ENCODE measurements at places on chromosomes 2 and 18. TPM values are rescaled to one million over a fixed set of nuclear protein-coding genes. Genes with fewer than 3 reads are reported as not detected.

DNA sequence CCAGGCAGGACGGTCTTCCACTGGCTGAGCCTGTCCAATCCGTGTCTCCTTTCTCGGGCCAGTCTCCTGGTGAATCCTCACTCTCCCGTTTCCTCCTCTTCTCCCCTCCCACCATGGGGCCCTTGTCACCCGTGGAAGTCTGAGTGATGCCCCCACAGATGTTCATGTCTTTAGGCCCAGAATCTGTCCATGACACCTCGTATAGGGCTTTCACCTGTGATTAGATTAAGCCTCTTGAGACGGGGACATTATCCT is 193.5 kb downstream of the ZFP36L2 start:
- no peak for DNase-seq

- DNase-seq, result no peak
These were observed 11.7 kb downstream of the KCTD1 start for GRCh38 chr18:26536664-26537063.

DNA sequence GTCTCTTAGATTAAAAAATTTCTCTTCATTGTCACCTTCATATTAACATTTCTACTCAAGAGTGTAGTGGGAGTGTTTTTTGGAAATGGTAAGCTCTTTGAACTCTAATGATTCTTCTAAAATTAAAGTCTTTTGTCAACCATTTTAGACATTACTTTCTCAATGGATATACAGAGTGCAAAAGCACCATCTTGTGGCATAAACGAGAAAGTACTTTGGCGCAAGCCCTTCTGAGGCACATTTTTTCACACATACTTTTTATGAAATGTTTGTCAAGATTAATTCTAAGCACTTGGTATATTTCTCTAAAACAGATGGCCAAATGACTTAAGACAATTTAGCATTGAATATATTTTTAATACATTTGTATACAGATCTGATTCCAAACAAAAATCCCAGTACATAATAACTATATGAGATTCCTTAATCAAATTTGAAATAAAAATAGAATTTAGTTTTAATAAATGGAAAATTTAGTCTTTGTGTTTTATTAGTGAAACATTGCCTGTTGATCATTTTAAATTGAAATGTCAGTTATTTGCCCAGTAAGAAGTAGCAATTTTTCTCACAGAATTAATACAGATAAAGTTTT is 63.3 kb upstream of the GALNT5 start:
- DNase-seq, result peak; percentile 63

GRCh38 chr2:168212866-168213265 is 34.5 kb downstream of the STK39 start:
- DNase-seq, result no peak

SERPINB4 gene
- not detected for polyA plus RNA-seq

ARHGEF33 gene
- polyA plus RNA-seq, result 0.14 TPM

ALKAL2 gene
- not detected for polyA plus RNA-seq

DNA sequence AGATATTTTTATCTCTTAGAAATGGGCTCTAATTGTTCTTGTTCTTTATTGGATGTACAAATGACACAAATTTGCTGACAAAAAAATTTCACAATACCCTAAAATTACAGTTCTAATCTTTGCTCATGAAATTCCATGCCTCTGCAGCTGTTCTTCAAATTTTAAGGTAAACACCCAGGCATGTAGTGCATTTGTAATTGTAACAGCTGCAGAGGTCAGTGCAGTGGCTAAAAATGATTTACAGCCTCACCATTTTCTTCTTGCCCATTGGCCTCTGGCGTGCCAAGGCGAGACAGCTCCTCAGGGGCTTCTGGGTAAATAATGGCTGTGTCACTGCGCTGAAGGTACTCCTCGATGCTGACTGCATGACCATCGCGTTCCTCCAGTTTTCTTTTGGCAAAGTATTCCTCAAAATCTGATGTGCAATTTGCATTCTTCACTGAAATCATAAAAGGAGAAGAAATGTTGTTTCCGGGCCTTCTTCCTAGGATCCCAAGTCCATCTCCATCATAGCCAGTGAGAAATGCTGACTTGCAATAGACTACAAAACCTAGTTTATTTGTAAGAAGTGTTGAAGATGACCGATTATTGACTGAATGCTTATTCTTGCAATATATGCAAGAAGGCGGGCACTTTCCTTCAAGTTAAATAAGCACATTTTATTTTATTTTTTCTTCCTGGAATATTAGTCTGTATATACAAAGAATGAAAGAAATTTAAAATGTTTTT is 115.2 kb downstream of the ZEB2 start:
- DNase-seq, result no peak

- DNase-seq, result no peak
These were observed 98.0 kb downstream of the STK39 start for GRCh38 chr2:168149150-168149974.

TMEM17 gene
- 4.4 TPM for polyA plus RNA-seq

DNA sequence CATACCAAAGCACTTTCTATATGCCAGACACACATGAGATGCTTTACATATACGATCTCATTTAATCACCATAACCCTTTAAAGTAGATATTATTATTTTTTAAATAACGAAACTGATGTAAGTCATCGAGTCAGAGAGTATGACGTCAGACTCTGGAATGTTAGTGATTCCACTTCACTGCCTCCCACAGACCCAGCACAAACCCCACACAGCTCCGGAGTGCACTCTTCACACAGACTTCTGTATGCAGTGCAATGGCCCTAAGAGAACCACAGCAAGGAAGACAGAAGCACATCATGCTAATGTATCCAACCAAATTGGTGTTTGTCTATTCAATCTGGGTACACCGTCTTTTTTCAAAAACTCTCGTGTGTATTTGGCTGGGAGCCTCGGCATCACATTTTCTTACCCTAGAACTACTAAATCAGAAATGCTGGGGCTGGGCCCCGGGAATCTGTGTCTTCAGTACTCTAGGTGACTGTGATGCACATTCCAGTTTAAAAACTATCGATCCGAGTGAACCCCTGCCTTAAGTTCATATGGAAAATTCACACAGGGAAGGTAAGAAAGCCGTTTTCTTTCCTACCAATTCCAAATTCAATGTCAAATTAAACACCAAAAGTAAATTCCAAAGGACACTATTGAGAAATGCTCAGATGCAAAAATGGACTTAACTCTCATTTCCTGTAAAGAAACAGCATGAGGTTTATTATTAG is 117.7 kb upstream of the ACVR1C start:
- no peak for DNase-seq

GRCh38 chr2:49933711-49934110 is 779.4 kb upstream of the FSHR start:
- DNase-seq, result no peak

GRCh38 chr18:67199993-67200617 is 316.4 kb downstream of the DSEL start:
- DNase-seq, result peak; percentile 1

DNA sequence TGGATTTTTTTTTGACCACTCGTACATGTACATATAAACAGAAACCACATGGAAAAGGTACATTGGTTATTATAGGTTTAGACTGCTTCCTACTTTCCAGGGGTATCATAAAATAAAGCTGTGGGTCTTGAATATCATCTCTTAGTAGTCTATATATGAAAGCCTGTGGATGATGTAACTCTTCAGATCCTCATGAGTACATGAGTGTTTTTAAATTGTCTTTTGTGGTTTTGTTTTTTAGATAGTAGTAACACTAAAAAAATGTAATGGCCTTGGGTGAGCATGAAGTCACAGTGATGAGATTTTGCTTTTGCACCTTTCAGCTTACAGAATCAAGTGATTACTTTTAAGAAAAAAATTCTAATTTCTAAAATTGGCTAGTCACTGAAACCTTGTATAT is 80.2 kb downstream of the RAB3GAP1 start:
- no peak for DNase-seq

DNA sequence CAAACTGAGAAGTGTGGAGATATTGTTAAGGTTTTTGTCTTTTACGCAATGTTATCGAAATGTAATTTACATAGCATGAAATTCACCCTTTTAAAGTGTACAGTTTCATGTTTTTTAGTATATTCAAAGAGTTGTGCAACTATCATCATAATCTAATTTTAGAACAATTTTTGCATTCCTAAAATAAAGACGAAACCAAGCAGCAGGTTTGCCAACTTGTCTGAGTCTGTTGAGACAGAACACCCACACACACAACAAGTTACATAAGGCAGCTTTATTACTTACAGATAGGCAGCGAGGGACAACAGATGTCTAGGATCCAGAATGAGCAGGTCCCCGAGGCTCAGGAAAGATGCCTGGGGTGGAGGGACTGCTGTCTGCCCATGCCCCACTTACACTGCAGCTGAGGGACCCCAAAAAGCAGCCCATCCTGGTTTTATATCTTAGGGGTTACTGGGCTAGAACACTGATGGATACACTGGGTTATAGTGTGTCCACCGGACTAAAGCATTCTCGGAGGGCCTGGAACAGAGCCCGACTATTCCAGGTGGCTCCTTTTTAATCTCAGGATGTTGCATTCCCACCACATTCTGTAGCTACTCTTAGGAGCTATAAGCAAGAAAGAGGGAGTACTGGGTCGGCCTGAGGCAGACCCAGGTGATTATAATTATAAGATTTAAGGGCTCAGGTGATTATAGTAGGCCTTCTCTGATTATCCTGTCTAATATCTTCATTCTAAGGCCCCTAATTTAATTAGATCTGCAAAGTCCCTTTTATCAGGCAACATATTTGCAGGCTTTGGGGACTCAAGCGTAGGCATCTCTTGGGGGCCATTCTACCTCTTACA is 150.2 kb upstream of the DOK6 start:
- DNase-seq, result no peak

DNA sequence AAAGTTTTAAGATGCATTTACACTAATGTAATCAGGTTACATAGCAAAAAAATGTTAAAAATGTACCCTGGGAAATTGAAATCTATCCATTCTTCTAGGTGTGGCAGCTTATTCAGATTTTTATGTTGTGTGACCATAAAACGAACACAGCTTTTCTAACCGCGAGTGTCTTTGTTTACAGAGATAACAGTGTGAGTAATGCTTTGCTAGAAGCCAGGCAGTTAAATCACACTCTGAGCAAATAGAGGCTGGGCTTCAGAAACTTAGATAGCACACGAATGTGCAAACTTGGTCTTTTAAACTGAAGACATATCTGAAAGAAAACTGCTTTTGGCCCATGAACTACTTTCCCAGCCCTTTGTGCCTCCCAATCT is 116.1 kb downstream of the SPTBN1 start:
- peak; percentile 94 for DNase-seq

CABYR gene
- 15.2 TPM for polyA plus RNA-seq

CNTNAP5 gene
- polyA plus RNA-seq, result not detected

DNA sequence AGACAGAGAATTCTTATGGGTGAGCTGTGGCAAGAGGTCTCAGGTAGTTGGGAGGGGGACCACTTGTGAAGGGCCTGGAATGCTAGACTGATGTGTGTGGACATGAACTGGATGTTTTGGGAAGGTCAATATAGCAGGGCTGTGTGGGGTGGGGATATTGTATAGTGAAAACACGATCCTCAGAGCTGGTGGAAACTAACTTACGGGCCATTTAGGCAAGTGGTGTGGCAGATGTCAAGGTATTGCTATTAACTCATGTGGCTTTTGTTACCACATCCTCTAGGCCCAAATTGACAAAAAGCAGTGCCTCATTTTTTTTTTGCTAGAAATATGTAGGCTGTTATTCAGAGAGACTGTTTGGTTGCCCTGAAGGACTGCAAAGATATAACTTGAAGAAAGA is 8.0 kb upstream of the GALNT1 start:
- no peak for DNase-seq

- DNase-seq, result no peak
These were observed 48.0 kb upstream of the ANXA4 start for GRCh38 chr2:69693775-69694450.
